Hematopoietic multipotent progenitor cell treated with erythropoietin and hydrocortisone succinate and interleukin-3 and kit ligand, for 17 days (in vitro differentiated cells): ENCODE measurements at places on chromosomes 6 and 20.

DNA sequence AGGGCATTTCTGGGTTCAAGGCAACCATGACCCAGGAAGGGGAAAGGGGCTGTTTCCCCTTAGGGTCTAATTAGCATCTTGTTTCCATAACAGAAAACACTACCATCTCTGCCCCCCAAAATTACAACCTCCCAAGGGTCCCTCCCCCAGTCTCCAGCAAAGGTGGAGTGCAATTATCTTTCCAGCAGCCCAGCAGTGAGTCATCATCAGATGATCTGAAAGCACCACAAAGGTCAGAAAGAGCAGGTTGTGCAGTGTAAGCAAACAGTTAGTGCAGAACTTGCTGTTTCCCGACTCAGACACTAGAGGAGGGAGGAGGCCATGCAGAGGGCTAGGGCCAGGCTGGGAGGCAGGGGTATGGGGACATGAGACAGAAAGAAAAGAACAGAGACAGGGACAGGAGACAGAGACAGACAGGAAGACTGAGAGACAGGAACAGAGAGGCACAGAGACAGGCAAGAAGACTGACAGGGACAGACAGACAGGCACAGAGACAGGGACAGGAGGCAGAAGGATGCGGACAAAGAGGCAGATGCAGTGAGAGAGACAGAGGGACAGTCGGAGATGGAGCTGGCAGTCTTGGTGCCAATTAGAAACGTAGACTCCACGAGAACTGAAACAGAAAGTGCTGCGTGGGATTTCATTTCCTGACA, 62.5 kb downstream of the PYGB start:
- no peak for DNase-seq

DNA sequence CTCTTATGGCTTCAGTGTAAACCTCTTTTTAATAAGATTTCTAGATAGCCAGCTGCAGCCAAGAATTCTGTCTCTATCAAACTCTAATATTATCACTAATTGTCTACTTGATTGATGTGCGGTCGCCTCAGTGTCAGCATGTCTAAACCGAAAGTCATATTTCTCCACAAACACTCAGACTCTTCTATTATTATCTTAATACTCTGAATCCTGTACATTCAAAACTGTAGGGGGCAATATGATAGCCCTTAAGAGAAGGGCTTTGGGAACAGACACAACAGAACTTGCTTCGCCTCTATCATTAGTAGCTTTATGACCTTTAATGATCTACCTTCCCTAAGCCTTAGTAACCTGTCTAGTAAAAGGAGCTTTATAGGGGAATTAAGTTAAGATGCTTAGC, 379.7 kb upstream of the PTCHD4 start:
- DNase-seq: no peak

GRCh38 chr6:47076422-47077344, 34.6 kb upstream of the ADGRF1 start:
- no peak for DNase-seq

DNA sequence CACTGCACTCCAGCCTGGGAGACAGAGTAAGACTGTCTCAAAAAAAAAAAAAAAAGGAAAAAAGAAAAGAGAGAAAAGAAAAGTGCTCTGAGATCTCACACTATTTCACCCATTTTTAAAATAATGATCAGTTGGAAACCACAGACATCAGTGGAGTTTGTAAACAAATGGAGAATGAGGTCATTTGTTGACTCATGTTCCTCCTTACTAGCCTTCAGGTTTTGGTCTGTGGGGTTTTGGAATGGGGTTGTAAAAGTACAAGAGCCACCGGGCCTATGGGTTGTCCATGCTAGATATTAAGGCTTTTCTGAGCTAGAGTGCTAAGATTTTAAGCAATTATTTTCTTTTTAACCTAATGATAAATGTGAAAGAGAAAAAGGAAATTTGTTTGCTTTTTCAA, 104.4 kb upstream of the PRL start:
- DNase-seq: no peak

DNA sequence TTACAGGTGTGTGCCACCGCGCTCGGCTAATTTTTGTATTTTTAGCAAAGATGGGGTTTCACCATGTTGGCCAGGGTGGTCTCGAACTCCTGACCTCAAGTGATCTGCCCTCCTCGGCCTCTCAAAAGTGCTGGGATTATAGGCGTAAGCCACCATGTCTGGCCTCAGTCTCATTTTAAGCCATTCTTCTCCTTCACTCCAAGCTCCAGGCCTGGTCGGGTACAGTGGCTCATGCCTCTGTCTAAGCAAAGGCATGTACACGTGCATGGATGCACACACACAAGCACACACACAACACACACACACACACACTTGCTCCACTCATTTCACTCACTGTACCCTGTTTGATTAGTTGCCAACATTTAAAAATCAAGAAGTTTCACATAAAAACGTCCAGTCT, 7.7 kb upstream of the PARD6B start:
- no peak for DNase-seq

- DNase-seq: no peak
Observed at GRCh38 chr20:49671433-49671832, 42.2 kb downstream of the B4GALT5 start.

GRCh38 chr6:106192824-106193223, 106.7 kb downstream of the PRDM1 start:
- no peak for DNase-seq

DNA sequence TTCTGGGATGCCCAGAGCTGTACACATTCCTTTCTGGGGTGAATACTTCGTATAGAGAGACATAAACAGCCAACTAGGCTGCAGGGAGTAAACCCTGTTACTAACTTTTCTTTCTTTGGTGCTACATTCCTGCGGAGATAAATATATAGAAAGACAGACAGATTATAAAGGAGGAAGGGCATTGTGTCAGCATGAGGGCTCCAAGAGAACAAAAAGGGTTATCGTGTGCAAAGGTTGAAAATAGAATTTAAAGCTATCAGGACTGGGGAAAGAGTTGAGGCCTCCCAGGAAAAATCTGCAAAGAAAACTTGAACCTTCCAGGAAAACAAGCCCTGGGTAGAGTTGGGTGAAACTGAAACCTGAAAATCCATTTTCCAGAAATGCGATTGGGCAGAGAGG, 68.0 kb downstream of the TMEM170B start:
- DNase-seq: no peak

DNA sequence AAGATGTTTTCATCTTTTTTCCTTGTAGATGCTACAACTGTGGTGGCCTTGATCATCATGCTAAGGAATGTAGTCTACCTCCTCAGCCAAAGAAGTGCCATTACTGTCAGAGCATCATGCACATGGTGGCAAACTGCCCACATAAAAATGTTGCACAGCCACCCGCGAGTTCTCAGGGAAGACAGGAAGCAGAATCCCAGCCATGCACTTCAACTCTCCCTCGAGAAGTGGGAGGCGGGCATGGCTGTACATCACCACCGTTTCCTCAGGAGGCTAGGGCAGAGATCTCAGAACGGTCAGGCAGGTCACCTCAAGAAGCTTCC, 101.5 kb downstream of the POPDC3 start:
- DNase-seq: no peak

- no peak for DNase-seq
Observed at GRCh38 chr6:63634630-63635029, 972 bp upstream of the PHF3 start.

GRCh38 chr20:4411744-4412143, 310.0 kb upstream of the PRND start:
- no peak for DNase-seq

DNA sequence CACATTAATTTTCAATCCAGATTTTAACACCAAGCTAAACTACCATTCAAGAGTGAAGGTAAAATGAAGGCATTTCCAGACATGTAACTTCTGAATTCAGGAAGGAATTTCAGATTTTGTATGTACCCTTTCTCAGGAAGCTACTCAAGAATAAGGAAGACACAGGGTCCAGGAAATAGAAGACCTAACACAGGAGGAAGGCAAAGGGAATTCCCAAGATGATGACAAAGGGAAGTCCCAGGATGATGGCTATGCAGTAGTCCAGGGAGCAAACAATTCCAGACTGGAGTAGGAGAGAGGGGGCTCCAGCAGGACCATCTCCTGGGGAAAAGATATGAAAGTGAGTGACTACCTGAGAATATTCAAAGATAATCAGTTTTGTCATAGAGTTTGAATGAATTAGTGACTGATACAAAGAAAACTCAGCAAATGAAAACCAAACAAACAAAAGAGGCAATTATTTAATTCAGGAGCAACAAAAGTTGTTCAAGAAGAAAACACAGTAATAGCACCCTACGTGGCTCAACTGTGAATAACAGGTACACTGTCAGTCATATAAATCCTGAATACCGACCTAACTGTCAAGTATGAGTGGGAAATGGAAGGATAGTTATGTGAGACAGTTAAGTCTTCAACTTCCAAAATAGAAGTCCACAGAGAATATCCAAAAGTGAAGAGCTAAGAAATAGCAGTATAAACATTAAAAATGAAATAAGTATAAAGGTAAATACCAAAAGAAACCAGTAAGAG, 4.0 kb downstream of the RNF24 start:
- peak; percentile 49 for DNase-seq

DNA sequence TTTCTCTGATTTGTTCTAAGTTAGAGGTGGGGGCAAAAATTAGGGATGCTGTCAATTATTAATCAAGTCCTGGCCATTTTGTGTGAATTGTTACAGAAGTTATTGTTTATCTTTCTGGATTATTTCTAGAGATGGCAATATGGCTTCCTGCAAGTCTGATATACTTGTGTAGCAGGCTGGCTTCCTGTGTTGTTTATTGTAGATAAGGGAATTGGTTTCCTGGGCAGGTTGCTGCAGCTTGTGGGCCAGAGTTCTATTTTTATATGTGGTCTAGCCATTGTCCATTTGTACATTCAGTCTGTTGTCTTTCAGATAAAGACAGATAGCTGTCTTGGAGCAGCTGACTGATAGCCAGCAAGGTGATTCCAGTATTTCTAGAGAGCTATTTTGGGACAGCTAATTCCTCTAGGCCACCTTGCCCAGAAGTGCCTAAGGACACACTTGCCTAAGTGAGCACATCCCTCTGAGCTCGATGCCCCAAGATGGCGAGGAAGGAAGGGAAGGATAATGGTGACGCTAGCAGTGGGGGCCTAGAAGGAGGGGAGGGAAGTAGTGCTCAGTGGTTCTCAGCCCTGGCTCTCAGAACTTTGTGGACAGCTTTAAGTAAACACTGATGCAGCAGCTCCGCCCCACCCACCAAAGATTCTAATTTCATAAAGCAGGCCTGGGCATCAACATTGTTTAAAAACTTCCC, 25.5 kb downstream of the DDO start:
- DNase-seq: no peak

GRCh38 chr20:56362833-56363413, 4.1 kb downstream of the FAM210B start:
- DNase-seq: peak; percentile 95

DNA sequence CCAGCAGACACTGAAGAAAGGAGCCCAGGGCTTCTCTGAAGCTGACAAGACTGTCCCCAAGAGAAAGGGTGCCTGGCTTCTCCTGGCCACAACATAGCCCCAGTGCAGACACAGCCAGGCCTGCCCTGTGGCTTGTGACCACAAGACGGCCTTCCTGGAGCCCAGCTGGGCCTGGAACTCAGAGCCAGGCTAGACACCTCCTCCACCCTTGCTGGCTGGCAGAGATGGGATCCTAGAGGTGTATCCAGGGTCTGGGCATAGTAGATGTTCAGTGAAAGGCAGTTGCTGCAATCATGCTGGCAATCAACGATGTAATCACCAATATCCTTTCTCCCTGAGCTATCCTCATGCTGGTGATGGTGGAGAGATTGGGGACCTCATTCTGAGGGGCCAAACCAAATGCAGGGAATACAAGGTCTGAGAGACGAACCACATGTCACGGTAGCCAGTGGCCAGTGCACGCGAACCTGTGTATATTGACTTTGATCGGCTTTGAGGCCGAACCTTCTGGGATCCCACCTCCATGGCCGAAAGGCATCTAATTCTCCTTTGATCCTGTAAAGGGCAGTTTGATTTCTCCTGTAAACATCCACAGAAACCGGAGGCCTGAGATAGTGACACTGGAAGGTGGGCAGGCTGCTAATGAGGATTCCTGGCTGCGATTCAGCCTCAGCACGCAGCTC, 115.2 kb downstream of the PSMB1 start:
- no peak for DNase-seq

DNA sequence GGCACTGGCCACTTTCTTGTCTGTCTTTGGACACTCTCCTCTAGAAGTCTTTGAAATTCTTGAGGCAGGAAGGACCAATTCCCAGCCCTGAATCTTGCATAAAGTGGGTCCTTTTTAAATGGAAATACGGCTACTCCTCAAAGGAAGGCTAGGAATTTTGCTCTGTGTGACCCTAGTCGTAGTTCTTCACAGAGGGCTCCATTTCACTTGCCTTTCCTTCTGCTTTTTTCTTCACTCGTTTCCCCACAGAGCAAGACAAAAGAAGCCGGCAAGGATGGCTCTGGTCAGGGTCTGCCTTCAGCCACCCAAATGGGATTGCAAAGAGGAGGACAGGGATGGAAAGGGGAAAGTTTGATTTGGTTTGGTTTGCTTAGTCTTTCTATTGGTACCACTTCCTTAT, 25.8 kb downstream of the HLA-E start:
- no peak for DNase-seq

GRCh38 chr6:69895396-69895795, 29.0 kb downstream of the COL19A1 start:
- no peak for DNase-seq

DNA sequence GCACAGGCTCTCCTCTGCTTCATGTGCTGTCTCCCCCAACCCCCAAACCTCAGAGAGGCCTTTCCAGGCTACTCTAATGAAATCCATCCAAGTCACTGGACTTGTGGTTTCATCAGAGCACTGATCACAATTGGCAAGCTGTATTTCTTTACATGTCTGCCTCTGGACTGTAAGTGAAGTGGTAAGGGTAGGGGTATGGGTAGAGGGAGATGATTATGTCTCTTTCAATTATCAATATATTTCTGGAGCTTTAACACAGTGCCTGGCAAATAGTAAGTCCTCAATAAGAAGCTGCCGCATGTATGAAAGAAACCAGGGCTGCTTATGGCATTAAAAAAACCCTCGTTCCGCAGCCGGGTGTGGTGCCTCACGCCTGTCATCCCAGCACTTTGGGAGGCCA, 5.4 kb downstream of the TRERF1 start:
- DNase-seq: no peak

- no peak for DNase-seq
Observed at GRCh38 chr20:44203161-44203560, 7.4 kb downstream of the OSER1 start.

GRCh38 chr6:68054756-68055155, 580.3 kb upstream of the ADGRB3 start:
- DNase-seq: no peak

GRCh38 chr20:8796088-8796660, 272.7 kb upstream of the PLCB4 start:
- DNase-seq: no peak

GRCh38 chr6:62480544-62480943, 194.5 kb upstream of the KHDRBS2 start:
- DNase-seq: no peak

- DNase-seq: no peak
Observed at GRCh38 chr20:56369179-56369578, 10.4 kb downstream of the FAM210B start.

GRCh38 chr6:34515473-34516387, 40.4 kb downstream of the SPDEF start:
- no peak for DNase-seq
